ENCODE measurements at places on chromosomes 6 and 20.

DNA sequence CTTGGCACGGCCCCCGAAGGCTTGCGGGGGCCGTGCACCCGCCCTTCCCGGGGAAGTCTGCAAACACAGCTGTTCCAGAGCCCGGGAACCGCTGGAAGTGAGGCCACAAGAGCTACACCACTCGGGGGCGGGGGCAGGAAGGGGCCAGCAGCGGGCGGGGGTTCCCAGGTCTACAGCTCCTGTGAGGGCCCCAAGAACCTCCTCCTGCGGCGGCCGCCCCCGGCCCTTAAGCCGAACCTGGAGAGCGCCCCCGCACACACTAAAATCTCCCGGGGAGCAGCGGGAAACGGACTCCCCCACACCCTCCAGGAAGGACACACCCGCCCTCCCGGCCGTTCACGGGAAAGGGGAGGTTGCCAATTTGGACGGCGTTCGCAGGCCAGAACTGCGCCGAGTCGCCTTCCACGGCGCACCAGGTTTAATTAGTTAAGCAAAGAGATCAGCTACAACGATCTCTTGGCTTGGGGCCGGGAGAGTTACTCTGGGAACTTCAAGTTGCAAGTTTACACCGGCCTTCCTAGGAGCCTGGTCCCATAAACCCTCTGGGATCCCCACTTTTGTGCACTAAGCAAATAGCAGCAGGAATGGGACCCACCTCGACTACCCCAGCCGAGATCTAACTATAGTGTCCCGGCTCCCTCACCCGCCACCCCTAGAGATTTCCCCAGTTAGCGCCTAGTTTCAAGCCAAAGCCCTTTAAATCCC is 1.7 kb downstream of the JAG1 start:
- peak; percentile 85 for DNase-seq

- no peak for DNase-seq
Measured at GRCh38 chr6:110681543-110682459, 133.5 kb downstream of the CDK19 start.

GRCh38 chr6:165676435-165677068 is 13.5 kb upstream of the PDE10A start:
- no peak for DNase-seq

DNA sequence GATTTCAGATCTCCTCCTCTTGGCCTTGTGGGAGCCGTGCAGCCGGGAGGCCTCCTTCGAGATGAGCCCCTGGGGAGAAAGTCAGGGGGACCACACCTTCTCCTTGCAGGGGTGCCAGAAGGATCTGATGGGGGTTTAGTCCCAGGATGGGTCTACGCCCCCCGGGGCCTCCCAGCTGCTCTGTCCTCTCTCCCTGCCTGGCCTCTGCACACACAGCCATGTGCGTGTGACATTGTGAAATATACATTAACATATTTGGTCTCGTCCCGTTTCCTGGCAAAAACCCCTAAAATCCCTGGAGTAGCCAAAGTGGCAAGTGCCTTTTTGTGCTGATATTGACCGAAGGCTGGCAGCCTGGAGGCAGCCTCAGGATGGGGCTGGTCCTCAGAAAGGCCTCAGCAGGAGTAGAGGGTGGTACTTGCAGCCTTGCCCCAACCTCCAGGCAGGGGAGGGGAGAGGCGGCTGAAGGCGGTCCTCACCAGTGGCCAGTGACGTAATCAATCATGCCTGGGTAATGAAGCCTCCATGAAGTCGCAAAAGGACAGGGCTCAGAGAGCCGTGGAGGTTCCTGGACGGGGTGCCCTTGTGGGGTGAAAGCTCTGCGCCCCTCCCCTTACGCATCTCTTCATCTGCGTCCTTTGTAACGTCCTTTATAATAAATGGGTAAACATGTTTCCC is 5.1 kb upstream of the HELZ2 start:
- DNase-seq, result no peak
